ENCODE measurements at places on chromosomes 5 and 9.

- no peak for DNase-seq
Measured at GRCh38 chr5:146068206-146068605, 37.2 kb downstream of the PLAC8L1 start.

DNA sequence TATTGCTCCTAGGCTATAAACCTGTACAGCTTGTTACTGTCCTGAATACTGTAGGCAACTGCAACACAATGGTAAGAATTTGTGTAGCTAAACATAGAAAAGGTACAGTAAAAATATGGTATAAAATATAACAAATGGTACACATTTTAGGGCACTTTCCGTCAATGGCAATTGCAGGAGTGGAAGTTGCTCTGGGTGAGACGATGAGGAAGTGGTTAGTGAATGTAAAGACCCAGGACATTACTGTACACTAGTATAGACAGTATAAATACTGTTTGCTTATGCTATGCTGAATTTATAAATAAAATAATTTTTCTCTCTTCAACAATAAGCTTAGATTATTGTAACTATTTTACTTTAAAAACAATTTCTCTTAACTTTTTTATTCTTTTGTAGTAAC is 15.6 kb upstream of the ADRB2 start:
- no peak for DNase-seq

GRCh38 chr9:123457583-123457982 is 101.6 kb downstream of the CRB2 start:
- DNase-seq = no peak

GRCh38 chr9:109923806-109924205 is 143.8 kb downstream of the PALM2AKAP2 start:
- DNase-seq = no peak

DNA sequence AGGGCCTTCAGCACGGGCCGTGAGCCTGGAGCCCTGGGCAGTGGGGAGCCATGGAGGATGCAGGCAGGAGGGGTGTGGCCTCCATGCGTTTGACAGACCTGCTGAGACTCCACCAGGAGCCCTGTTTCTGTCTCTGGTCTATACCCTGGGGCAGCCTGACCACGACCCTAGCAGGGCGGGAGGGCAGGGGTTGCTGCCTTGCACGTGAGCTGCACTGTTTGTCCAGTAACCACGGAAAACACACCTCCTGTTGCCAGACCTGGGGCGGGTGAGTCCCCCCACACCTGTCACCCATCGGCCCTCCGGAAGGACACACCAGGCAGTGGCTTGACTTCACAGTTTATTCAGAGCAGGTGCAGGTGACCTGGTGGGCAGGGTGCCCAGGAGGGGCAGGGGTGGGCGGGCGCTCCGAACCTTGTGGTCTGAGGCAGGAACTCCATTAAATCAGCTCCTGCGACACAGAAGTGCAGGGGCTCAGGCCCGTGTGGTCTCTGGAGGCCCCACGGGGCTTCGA is 3.9 kb downstream of the LCN8 start:
- DNase-seq = peak; percentile 29

DNA sequence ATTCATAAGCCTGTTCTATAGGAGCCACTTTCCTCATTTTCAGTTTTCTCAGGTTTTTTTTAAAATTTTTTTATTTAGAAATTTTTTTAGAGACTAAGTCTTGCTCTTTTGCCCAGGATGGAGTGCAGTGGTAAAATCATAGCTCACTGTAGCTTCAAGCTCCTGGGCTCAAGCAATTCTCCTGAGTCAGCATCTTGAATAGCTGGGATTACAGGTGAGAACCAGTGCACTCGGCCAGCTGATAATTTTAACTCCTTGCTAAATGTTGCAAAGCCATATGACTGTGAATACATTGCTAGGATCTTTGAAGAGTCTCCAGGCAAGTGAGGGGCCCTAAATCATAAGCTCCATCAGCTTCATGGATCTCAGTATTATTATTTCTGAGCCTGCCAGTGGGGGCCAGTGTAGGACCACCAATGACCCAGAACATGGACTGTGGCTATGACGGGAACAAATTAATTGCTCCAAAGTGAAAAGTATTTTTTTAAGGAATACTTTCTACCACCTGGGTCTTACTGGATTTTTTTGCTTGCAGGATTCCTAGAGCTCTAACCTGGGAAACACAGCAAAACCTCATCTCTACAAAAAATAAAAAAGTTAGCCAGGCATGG is 5.7 kb upstream of the GAPVD1 start:
- no peak for DNase-seq

GRCh38 chr5:74212336-74212735 is 428.2 kb downstream of the ENC1 start:
- no peak for DNase-seq

- DNase-seq = no peak
Measured at GRCh38 chr5:148849461-148849860, 23.1 kb downstream of the ADRB2 start.

DNA sequence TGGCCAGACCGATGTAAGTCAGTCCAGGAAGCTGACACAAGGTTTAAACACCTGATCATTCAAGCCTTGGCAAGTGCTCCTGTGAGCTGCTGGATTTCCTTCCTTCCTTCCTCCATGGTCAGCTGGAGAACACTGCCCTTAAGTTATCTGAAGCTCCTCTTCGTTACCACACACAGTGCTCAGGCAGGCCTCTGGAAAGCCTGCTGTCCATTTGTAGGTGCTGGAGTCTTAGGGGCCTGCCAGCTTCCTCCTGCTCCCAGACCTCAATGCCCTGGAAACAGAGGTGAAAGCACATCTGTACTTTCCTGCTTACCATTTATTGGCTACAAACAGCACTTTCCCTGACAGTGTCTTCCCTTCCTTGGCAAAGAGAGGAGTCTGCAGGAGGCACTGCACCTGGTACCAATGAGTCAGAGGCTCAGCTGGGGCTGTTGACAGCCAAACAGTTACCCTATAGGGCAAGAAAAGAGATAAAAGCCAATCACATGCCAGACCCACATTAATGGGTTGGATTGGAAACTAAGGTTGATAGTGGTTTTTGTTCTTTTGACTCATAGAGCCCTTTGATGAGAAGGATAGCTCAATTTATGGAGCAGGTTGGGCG is 72.6 kb upstream of the PUM3 start:
- DNase-seq = no peak

DNA sequence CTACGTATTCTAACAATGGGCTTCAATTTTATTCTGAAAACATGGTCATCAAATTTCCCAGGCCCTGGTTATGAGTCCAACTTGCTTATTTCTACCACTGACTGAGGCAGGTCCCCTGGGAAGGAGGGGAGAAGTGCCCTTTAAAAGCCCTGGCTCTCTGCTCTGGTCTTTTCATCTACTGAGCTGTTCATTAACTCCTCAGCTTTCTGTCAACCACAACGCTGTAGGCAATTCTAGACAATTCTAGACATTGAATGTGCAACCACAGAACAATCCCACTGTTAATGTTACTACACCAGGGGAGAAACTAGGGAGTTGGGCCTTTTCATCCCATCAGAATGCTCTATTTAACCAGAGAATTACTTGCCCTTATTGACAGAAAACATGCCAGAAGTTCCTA is 10.0 kb downstream of the MOCS2 start:
- no peak for DNase-seq

DNA sequence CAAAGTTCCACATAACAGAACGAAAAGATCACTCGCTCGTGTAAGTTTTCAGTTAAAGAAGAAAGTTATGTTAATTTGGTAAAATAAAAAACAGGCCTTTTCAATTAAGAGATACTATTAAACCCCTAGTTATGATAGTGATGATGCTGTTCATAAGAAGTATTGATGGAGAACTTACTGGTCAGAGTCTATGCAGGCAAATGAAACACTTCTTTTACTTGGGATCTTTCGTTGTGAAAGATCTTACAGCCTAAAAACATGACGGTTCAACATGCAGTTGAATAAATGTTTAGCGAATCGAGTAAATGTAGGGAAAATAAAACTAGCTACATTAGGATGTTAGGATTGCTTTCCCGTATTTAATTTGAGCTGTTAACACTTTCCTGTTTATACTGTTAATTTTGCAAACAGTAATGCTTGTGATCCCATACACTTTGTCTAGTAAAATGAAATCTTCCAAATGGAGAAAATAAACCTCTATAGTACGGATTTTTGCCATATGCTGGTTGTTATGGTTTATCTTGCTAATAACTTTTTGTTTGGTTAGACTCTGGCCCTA is 2.0 kb downstream of the RHOBTB3 start:
- DNase-seq = no peak

DNA sequence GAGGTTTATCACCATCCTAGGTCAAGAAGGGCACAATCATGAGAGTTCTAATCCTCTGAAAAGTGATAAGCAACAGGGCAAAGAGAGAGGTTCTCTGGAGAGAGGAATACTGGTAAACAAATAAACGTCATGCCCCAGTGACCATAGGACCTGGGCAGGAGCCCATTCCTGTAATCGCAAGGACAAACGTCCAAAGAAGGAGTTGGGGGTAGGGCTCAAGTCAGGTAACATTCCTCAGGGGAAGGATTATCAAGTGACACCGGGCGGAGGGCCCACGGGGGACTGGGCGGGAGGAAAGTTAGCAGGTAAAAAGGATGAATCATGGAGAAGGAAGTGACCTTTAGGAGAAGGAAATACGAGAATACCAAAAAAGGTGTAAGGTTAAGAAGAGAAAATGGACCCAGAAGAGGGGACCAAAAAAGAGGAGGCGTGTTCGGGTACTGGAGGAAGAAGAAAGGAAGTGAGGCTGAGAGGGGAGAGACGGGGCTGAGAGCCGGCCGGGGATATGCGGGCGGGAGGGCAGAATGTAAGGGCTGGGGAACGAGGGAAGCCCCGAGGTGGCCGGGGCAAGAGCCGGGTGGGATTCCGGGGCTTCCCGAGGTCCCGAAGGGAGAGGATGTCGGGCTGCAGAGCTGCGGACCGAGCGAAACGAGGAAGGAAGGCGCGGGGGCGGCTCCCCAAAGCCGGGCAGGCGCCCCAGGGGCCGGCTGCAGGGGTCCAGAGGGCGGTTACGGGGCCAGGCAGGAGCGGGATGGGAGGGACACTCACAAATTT is 583 bp downstream of the DIAPH1 start:
- no peak for DNase-seq

DNA sequence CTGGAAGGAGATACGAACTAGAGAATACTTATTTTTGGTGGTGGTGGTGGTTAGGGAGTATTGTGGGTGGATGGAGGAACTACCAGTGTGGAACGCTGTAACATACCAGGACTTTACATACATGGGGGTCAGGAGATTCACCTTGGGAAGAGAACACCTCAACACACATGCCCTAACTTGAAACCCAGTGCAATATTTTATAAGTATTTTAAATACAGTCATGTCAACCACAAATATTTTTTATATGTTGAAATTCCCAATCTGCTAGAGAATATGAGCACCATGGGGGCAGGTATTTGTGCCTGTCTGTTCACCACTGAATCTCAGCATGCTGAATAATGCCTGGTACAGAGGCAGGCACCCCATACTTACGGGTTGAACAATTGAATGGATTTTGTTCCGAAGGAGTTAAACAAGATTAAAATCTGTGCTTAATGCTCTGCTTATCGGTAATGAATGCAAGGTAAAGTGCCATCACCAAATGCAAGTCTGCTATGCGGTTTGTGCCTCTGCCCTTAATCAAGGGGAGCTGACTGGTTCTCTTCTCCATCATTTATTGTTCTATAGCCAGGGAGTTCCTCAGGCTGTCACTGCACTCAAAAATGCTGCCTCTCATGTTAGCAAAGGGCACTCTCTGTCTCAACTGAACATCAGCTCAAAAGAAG is 65.3 kb downstream of the RASEF start:
- DNase-seq = no peak

GRCh38 chr5:31047621-31048020 is 145.9 kb upstream of the CDH6 start:
- DNase-seq = no peak

- no peak for DNase-seq
Measured at GRCh38 chr9:135830496-135830895, 76.8 kb downstream of the CAMSAP1 start.

GRCh38 chr9:14532456-14533115 is 160.6 kb downstream of the ZDHHC21 start:
- peak; percentile 70 for DNase-seq

DNA sequence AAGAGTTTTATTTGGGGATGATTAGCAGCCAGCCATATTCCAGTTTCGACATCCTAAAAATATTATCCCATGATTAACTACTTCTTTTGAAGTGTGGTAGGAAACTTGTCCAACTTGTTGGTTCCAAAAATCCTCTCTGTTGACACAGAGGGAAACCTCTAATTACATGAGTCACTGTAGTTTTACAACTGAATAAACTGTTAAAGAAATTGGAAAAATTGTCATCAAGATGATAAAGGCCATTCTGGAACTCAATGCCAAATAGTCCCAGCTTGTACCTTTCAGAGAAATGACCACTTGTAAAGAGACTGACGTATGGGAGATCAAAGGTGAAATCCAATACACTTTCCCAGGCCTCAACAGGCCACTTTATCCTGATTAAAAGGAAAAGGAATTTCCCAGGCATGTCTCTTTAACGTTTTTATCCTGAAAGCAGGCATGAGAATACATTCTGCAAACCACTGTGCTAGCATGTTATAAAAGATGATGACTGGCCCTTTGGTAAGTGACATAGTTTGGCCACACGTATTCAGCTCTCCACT is 261.6 kb downstream of the GLIS3 start:
- DNase-seq = no peak

DNA sequence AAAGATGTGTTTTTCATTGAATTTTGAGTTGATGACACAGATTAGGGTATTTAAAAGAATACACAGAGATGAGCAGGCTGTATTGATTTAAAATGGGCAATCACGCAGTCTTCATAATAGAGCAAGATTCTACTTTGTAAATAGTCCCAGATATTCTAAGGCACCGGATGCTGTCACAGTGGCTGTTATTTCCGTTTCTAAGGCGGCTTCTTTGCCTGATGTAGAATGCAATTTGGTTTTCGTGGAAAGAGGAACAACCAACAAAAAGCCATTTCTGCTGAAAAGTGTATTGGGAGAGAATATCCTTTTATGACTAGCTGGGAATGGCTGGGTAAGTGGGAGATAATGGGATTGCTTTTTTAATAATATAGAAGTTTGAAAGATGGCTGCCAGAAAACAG is 17.5 kb downstream of the PRKACG start:
- DNase-seq = no peak

GRCh38 chr5:114418176-114419066 is 56.6 kb downstream of the KCNN2 start:
- DNase-seq = no peak

GRCh38 chr9:974031-974995 is 2.1 kb upstream of the DMRT3 start:
- no peak for DNase-seq

GRCh38 chr5:107832746-107833145 is 162.0 kb upstream of the EFNA5 start:
- DNase-seq = no peak

GRCh38 chr5:74187757-74188156 is 452.8 kb downstream of the ENC1 start:
- DNase-seq = no peak

GRCh38 chr5:138900281-138900965 is 25.3 kb upstream of the LRRTM2 start:
- no peak for DNase-seq
